Hematopoietic multipotent progenitor cell (in vitro differentiated cells): ENCODE measurements at places on chromosomes 5 and 9. TPM values are rescaled to one million over a fixed set of nuclear protein-coding genes. Genes with fewer than 3 reads are reported as not detected.

The FOXD4L5 gene
- total RNA-seq: under 0.01 TPM

The ANKRD18B gene
- total RNA-seq: under 0.01 TPM

The NOL6 gene
- total RNA-seq: 31.0 TPM

The PCDHB11 gene
- total RNA-seq: 0.27 TPM

The ADGRD2 gene
- total RNA-seq: under 0.01 TPM

The GABRP gene
- total RNA-seq: not detected

- DNase-seq: no peak
Observed at GRCh38 chr5:81164936-81165335, 68.2 kb upstream of the CKMT2 start.

GRCh38 chr5:102762562-102763227, 7.6 kb downstream of the PAM start:
- no peak for DNase-seq

DNA sequence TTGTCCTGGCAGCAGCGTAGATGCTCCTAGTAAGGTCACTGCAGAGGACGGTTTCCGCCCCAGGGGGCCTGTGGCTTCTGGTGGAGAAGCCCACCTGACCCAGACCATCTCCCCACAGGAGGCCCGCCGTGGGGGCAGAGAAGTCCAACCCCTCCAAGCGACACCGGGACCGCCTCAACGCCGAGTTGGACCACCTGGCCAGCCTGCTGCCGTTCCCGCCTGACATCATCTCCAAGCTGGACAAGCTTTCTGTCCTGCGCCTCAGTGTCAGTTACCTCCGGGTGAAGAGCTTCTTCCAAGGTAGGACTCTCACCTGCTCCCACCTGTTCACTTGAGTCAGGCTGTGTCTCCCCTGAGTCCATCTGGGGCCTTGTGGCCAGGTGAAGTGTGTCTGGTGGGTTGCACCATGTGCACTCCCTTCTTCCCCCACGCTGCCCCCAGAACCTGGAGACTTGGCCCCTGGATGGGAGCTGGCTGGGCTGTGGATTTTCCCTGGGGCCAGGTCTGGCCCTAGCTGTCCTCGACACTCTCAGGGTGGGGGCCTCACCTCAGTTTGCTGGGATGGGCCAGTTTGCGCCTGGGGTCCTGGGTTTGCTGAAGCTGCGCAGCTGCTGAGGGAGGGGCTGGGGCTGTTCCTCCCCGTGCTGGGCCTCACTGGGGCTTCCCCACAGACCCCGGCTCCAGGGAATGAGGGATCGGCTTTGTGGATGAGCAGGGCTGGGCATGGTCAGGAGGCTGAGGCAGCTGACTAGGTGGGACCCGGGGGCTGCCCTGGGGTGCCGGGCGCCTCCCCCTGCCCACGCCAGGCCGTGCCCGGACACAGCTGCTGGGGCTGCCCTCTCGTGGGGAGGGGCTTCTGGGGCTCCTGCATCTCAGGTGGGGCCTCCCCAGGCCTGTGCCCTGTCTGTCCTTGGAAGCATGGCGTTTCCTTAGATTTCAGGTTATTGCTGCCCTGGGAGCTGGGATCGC, 32.4 kb downstream of the AHRR start:
- no peak for DNase-seq

DNA sequence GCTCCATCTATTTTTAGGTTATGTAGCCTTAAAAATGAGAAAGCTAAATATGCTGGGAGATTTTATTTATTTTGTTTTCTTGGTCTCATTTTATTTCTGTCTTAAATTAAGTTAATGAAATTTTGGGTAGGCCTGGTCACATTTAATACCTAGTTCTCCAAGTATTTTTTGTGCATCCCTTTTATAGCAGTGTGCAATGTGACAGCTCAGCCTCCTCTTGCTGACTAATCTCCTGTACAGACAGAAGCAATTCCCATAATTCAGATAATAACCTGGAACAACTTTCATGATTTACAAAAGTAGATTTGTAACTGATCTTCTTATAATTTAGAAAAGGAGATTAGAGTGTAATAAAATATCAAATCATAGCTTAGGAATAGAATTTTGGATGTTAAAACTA, 403.9 kb downstream of the ADGRV1 start:
- no peak for DNase-seq

GRCh38 chr5:79318935-79319614, 83.1 kb downstream of the JMY start:
- DNase-seq: no peak

- no peak for DNase-seq
Observed at GRCh38 chr9:132547976-132548730, 34.3 kb upstream of the BARHL1 start.

DNA sequence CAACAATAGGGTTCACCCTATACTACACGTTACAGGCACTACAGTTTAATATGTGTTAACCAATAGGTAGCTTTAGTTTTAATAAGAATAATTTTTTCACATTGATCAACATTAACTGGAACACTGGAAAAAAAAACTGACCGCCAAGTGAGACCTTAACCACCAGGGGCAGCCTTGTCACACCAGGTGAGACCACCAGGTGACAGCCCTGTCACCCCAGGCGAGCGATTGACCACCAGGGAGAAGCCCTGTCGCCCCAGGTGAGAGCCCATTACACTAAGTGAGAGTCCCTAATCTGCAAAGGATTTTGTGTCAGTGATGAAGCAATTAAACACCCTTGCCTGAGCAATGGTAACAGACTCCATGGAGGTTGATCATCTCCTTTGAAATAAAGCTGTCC, 75.4 kb upstream of the SYK start:
- DNase-seq: no peak

DNA sequence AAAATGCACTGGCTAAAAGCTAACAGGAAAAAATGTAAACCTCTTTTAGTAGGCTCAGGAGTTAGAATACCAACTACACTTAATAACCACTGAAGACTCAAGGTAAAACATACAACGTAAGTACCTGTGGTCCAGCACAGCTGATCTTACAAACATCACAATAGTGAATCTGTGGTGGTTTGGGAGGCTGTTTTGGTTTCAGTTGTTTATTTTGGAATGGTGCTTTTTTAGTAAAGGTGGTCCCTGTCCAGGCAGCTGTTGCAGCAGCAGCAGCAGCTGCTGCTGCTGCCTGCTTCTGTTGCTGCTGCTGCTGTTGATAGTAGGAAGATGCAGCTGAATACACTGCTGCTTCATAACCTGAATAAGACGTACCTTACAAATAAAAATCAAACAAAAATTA, 37.9 kb downstream of the ZFR start:
- no peak for DNase-seq

DNA sequence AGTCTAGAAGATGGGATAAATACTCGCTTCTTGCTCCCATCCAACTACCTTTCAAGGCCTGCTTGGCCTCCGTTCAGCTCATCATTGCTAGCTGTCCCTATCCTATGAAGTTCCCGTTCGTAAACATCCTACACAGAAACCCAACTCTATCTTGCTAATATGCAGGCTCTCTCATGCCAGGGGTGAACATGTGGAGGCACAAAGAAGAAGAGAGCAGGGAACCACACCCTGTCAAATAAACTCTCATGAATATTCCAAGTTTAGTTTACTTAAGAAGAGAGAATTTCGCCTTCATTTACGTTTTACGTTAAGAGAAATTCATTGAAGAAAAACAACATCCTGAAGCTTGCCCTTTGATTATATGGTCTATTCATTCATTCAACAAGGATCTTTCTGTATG, 7.9 kb upstream of the HSD17B3 start:
- DNase-seq: no peak

- no peak for DNase-seq
Observed at GRCh38 chr9:126819482-126819881, 14.6 kb downstream of the ZBTB43 start.

GRCh38 chr5:131671994-131672655, 37.1 kb upstream of the RAPGEF6 start:
- DNase-seq: no peak

- DNase-seq: no peak
Observed at GRCh38 chr5:140041492-140042392, 1.4 kb downstream of the NRG2 start.

DNA sequence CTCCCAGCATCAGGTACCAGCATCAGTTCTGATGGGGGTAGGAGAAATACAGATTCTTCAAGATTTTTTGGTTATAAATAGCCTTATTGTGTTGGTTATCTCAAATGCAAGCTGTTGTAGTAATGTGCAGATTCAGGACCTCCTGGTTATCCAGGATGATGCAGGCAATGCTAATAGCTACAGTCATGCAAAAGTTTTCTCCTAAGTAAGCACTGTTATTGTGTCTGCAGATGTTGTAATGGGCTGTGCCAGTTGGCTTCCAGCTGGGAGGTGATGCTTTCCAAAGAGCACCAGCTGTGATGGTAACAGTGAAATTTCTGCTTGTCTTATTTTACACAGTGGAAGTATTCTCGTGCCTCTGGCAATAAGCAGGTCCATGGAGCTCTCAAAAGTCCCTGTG, 719.2 kb upstream of the CTNND2 start:
- DNase-seq: no peak
